Esophagus muscularis mucosa (tissue), 4 donors: ENCODE measurements at places on chromosomes 12 and 14. TPM values are rescaled to one million over a fixed set of nuclear protein-coding genes. Genes with fewer than 3 reads are reported as not detected.
A peak's percentile ranks its signal among the peaks of the same experiment; 100 is the strongest.

DNA sequence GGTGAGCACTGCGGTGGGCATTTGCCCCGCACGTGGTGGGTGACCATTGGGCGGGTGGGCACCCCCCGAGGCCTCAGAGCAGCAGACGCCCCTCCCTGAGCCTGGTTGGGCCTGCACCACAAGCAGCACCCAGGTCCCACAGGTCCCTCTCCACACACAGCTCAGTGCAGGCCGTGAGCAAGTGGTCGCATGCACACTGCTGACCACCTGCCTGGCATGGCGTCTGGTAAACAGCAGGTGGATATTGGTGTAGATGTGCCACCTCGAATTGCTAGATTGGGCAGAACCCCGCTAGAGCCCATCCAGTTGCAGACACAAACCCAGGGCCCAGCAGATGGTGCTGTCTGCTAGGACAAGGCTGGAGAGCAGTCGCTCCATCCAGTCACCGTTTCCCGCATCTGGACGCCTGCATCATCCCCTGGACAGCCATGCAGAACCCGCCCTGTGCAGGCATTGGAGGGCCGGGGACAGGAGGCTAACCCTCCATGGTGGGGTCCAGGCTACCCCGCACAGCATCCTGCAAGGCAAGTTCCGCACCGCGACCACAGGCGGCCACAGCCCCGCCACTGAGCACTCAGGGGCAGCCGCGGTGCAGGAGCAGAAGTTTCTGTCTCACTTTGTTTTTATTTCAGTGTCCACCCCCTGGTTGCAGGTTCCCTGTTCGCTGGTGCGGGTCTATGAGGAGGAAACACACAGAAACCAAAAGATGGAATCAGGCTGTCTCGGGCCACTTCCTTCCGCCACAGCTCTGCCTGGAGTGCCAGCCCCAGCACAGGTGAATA lies 45.6 kb upstream of the RIMBP2 start:
- H3K4me3 ChIP-seq, result no peak overlapping the region
- no peak overlapping the region for H3K27ac ChIP-seq
- H3K4me1 ChIP-seq, result peaks cover 3% of the 10 kb centered on the region
- DNase-seq, result no peak

Gene MAP1LC3B2
- 3.0 TPM for total RNA-seq

Gene GDF3
- total RNA-seq, result 0.40 TPM

Gene BTG1
- total RNA-seq, result 66.4 TPM

Gene PLEK2
- total RNA-seq, result 0.66 TPM

GRCh38 chr14:99548255-99548654 lies 55.8 kb downstream of the CCDC85C start:
- H3K36me3 ChIP-seq, result no peaks in the 10 kb centered on the region
- no peaks in the 10 kb centered on the region for H3K27me3 ChIP-seq
- peaks cover 84% of the 10 kb centered on the region for H3K4me1 ChIP-seq
- no peak for DNase-seq
- H3K4me3 ChIP-seq, result no peak overlapping the region

DNA sequence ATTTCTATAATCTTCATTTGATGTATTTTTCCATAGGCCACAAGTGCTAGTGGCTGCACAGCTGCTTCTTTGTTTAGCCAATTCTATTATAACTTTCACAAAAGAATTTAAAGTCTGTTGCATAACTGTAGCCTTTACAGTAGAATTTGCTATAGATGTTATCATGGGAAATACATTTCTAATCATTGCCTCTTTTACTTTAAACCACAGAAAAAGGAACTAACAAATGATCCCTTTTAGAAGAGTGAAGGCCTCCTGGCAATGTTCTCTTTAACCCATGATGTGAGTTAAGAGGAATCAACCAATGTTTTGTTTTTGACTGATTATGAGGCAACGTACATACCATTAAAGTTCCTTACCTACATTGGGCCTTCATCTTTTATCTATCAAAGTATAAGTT lies 68.8 kb downstream of the RPL10L start:
- no peak overlapping the region for H3K4me3 ChIP-seq
- no peaks in the 10 kb centered on the region for H3K27me3 ChIP-seq
- H3K27ac ChIP-seq, result no peak overlapping the region
- H3K4me1 ChIP-seq, result no peaks in the 10 kb centered on the region
- no peaks in the 10 kb centered on the region for H3K36me3 ChIP-seq

DNA sequence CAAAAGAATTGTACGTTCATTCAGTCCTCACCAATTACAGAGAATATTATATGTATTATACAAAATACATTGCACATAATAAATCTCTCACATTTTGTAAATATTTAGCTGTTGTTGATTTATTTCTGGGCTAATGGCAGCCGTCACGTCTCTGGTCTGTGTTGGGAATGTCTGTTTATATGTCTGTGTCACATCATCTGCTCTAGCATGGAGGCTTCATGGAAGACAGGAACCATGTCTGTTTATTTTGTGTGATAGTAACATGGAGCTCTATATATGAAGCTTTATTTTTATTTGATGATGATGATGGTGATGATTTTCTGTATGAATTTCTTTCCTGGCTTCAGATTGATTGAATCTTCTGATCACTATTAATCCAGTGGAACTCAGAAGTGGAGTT lies 138.4 kb downstream of the RAD51B start:
- H3K27ac ChIP-seq, result peak overlapping the region; percentile 24
- H3K4me3 ChIP-seq, result no peak overlapping the region
- no peaks in the 10 kb centered on the region for H3K36me3 ChIP-seq
- H3K4me1 ChIP-seq, result peaks cover 10% of the 10 kb centered on the region
- DNase-seq, result no peak

Gene LRRC43
- total RNA-seq, result 1.3 TPM

- H3K27ac ChIP-seq, result no peak overlapping the region
- H3K4me1 ChIP-seq, result no peaks in the 10 kb centered on the region
- H3K27me3 ChIP-seq, result no peaks in the 10 kb centered on the region
- no peak overlapping the region for H3K4me3 ChIP-seq
- H3K36me3 ChIP-seq, result no peaks in the 10 kb centered on the region
These were observed 303.0 kb upstream of the TMEM132C start for GRCh38 chr12:127963933-127964332.

- no peaks in the 10 kb centered on the region for H3K27me3 ChIP-seq
- H3K27ac ChIP-seq, result no peak overlapping the region
- no peaks in the 10 kb centered on the region for H3K4me1 ChIP-seq
- no peaks in the 10 kb centered on the region for H3K36me3 ChIP-seq
These were observed 212.5 kb upstream of the RTL1 start for GRCh38 chr14:101116065-101116464.

DNA sequence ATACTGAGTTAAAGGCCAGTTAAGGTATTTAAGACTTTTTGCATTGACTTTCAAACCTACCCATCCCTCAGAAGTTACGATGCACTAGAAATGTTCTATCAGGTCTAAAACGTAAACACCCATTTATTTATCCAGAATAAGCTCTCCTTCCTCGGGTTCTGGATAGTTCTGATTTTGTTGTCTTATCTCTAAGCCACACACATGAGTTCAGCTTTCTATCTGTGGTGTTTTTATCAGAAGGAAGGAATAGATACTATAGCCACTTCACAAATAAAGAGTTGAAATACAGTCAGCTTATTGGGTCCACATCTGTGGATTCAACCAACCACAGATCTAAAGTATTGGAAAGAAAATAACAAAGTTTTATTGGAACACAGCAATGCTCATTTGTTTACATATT lies 5.4 kb downstream of the SFSWAP start:
- peaks cover 81% of the 10 kb centered on the region for H3K36me3 ChIP-seq
- no peak overlapping the region for H3K27ac ChIP-seq
- peaks cover 22% of the 10 kb centered on the region for H3K4me1 ChIP-seq

DNA sequence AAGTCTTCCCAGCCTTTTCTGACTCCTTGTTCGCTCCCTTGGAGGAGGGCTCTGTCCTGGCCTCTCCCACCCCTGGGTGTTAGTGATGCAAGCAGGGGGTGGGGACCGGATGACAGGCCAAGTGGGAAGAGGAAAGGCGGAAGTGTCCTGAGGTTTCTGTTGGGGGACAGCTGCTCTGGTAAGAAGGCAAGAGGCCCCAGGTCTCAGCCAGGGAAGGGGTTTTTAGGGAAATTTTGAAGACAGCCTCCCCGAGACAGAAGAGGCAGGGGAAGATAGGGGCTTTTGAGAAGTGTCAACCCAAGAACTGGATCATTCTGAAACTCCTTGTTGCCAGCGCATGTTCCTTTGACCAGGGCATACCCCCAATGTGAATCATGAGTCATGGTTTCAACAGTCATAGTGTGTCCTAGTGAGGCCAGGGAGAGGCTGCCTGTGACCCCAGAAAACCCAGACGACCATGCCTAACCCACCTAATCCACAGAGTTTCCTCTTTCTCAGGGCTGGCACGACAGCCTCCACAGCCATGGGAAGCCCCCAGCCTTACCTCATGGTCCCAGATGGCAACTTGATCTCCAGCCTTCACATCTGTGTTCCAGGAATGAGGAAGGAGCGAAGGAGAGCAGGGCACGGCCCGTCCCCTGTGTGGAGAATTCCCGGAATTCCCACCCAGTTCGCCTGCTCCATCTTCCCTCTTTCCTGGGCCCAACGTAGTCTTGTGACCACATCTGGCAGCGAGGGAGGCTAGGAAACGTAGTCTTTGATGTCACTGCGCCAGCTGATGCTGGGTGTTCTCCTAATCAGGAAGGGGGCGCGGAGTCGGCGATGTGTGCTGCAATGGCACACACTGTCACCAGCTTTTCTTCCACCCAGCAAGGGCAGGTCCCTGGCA lies 4.9 kb upstream of the GPR132 start:
- H3K4me3 ChIP-seq, result no peak overlapping the region
- H3K4me1 ChIP-seq, result peaks cover 8% of the 10 kb centered on the region
- no peaks in the 10 kb centered on the region for H3K36me3 ChIP-seq
- peaks cover 10% of the 10 kb centered on the region for H3K27me3 ChIP-seq

DNA sequence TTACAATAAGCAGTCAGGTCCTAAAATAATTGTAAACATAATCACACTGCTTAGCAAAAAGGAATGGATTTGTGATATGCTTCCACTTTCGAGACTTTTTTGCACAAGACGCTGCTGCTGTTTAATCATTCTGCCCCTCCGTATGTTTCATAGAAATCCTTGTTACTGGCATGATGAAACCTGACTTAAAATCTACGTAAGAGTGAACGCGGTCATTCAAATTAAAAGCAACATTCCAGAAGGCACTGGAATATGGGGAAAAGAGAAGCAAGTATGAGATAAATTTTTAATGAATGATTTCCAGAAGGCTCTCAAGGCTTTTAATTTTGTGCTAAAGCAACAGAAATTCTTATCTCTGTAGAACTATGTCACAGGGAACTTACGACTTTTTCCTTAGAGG lies 1.1 kb downstream of the CNIH1 start:
- peak overlapping the region; percentile 89 for H3K4me3 ChIP-seq
- H3K36me3 ChIP-seq, result no peaks in the 10 kb centered on the region
- no peaks in the 10 kb centered on the region for H3K27me3 ChIP-seq
- DNase-seq, result no peak
- peak overlapping the region; percentile 93 for H3K27ac ChIP-seq

DNA sequence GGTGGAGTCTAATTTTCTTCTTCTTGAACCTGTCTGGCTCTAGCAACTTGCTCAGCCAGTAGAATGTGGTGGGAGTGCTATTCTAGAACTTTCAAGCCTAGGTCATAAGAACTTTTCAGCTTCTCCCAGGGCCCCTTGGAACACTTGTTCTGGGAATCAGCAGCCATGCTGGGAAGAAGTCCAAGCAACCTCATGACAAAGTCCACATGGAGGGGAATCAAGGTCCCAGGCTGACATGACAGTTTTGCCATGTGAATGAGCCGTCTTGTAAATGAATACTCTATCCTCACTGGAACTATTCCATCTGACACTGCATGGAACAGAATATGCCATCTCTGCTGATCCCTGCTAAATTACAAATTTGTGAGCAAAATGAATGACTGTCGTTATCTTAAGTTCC lies 214.2 kb upstream of the TBX3 start:
- H3K4me3 ChIP-seq, result no peak overlapping the region
- H3K4me1 ChIP-seq, result no peaks in the 10 kb centered on the region
- H3K27me3 ChIP-seq, result no peaks in the 10 kb centered on the region
- H3K36me3 ChIP-seq, result no peaks in the 10 kb centered on the region

Gene GLTP
- total RNA-seq, result 47.7 TPM

Gene IGFBP6
- total RNA-seq, result 811 TPM

Gene NYNRIN
- total RNA-seq, result 10.8 TPM

- no peak overlapping the region for H3K27ac ChIP-seq
- H3K4me1 ChIP-seq, result peaks cover 13% of the 10 kb centered on the region
- H3K36me3 ChIP-seq, result peaks cover 10% of the 10 kb centered on the region
- DNase-seq, result no peak
- no peak overlapping the region for H3K4me3 ChIP-seq
These were observed 216.0 kb upstream of the RGS6 start for GRCh38 chr14:71716041-71716772.

- H3K4me1 ChIP-seq, result peaks cover 98% of the 10 kb centered on the region
- H3K27ac ChIP-seq, result peak overlapping the region; percentile 99
These were observed 8.8 kb downstream of the SUSD6 start for GRCh38 chr14:69620211-69620611.

DNA sequence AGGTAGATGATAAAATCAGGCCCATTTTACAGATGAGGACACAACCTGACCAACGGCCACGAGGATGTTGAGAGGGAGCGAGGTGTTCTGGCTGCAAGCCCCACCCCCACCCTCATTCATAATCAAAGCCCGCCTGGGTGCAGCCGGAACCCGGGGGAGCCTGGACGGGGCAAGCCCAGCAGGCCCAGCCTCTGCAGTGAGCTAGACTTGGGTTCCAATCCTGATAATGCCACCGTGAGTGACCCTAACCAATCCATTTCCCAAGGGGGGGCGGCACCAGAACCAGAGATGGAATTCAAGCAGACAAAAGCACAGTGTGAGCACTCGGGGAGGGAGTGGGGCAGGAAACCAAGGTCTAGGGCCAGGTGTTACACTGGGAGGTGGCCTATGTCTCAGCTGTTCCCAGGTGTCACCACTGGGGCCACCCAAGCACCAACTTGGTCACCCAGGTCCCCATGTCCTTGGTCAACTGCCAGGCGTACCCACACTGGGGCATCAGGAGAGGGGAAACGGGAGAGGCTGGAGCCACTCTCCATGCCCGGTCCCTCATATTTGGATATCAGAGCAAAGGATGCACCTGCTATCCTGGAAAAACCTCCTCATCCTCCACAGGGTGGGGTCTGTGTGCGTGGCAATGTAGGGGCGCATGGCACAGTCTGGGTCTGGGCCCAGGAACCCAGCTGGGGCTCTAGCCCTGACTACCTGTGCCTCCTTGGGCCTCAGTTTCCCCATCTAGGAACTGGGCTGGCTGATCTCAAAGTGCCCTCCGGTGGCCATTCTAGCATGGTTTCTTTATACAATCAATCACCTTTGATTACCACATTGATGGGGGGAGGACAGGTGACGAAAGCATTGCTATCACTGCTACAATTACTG lies 58.4 kb downstream of the FAM222A start:
- H3K4me1 ChIP-seq, result peaks cover 15% of the 10 kb centered on the region
- peaks cover 10% of the 10 kb centered on the region for H3K36me3 ChIP-seq
- no peak for DNase-seq
- no peak overlapping the region for H3K4me3 ChIP-seq

Gene ACTR6
- 9.6 TPM for total RNA-seq
